ENCODE measurements at places on chromosomes 4 and X.
A peak's percentile ranks its signal among the peaks of the same experiment; 100 is the strongest.

- DNase-seq, result no peak
Measured at GRCh38 chr4:2652415-2653160, 103.5 kb downstream of the TNIP2 start.

DNA sequence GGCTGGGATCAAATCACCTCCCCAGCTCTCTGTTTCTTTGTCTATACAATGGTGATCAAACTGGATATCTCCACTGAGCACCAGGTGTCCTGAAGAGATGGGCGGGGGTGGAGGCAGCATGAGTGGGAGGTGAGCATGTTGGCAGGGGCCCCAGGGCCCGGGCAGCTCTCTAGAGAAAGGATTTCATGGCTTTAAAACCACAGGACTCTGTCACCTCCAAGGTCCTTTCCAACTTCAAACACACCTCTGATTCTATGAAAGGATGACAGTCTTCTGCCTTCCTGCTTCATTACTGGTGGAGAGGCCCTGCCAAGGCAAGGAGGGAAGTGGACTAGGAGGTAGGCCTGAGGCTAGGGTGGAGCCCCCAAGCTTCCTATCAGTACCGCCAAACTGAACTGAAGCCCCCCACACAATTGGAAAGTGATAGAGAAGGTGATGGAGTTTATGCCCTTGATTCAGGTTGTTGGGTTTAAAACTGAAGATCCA is 38.6 kb downstream of the TRIM2 start:
- DNase-seq, result no peak

DNA sequence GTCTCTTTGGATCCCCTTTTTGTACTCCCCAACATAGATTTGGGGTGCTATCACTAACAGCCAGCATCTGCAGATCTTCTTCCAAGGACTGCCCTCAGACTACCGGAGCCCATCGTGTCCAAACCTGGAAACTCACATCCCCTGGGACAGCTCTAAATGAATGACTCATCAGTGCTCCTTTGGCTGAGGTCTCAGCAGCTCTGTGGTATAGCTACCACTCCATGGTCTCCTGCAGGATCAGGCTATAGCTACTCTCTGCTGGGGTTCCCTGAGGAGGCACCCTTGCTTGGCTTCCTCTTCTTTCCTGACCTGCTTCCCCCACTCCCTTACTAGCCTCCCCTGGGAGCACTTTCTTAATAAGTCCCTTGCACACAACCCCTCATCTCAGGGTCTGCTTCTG is 97.5 kb upstream of the PRPS2 start:
- no peak for DNase-seq

GRCh38 chrX:48045410-48046311 is 25.8 kb downstream of the ZNF630 start:
- DNase-seq, result peak; percentile 84

DNA sequence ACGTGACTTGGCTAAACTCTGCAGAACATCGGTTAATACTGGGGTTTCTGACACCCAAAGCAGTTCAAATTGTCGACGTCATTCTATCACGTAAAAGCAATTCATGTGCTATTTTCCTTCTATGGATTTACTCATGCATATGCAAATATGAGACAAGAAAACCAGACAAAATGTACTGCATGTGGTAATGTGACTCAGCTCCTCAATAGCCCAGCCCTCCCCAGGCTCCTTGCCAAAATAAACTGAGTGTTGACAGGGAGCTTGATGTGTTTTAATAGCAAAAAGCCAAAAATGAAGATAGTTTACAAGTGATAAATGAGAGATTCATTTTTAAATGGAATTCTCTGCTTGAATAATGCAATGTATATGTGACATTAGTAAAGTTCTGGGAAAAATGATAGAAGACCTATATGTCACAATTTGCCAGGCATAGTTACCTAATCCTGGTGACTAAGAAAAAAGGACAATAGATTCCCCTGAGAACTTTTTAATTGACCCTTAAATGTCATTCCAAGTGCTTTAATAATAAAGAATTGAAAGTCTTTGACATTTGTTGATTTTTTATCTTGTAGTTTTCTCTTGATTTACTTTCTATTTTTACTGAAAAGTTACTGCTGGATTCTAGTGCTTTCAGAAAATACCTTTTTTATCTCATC is 1700.6 kb upstream of the TENM3 start:
- DNase-seq, result peak; percentile 97

GRCh38 chrX:24184018-24184417 is 34.5 kb downstream of the ZFX start:
- no peak for DNase-seq

DNA sequence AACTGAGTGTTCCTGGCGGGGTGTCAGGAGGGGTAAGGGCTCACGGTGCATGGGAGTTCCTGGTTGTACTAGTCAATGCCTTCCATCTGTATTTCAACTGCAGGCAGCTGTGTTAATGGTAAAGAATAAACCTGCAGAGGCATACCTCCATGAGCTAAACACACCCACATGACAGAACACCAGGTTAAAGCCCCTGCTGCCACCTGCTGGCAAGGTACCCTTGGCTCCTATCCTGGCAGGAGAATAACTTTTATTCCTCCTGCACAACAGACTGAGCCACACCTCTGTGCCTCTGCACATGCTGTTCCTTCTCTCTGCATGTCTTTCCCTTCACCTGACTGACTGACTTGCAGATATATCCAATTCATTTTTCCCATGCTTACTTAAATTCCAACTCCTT is 11.1 kb downstream of the ITIH6 start:
- no peak for DNase-seq

GRCh38 chr4:8731364-8731763 is 138.8 kb downstream of the CPZ start:
- DNase-seq, result no peak

GRCh38 chrX:112874175-112874574 is 33.5 kb upstream of the AMOT start:
- DNase-seq, result peak; percentile 15

DNA sequence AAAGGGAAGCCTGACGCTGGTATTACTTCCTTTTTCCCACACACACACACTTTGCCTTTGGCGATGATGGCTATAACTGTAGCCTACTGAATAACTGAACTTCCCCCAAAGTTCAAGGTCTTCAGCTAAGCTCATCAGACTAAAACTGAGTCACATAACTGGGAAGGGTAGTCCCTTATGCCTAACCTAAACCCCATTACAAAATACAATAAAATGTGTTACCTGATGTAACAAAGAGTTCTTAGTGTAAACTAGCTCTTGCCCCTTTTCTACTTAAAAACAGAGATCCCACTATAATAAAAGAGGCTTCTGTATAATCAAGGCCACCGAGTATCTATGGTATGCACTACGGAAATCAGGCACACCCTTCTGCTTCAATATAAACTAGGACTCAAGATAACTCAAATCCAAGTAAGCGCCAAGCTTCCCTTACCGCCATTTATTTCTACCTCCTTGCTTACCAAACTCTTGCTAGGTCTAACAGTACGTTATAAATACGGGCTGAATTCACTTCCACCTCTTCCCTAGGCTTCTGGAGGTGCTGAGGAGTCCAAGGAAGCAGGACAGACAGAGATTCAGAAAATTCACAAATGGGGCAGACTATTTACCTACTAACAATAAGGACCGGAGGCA is 2.4 kb downstream of the OTUD4 start:
- peak; percentile 47 for DNase-seq

- DNase-seq, result peak; percentile 89
Measured at GRCh38 chr4:174669270-174669669, 147.0 kb upstream of the HPGD start.

- peak; percentile 25 for DNase-seq
Measured at GRCh38 chrX:31420711-31421151, 348.9 kb upstream of the FTHL17 start.

DNA sequence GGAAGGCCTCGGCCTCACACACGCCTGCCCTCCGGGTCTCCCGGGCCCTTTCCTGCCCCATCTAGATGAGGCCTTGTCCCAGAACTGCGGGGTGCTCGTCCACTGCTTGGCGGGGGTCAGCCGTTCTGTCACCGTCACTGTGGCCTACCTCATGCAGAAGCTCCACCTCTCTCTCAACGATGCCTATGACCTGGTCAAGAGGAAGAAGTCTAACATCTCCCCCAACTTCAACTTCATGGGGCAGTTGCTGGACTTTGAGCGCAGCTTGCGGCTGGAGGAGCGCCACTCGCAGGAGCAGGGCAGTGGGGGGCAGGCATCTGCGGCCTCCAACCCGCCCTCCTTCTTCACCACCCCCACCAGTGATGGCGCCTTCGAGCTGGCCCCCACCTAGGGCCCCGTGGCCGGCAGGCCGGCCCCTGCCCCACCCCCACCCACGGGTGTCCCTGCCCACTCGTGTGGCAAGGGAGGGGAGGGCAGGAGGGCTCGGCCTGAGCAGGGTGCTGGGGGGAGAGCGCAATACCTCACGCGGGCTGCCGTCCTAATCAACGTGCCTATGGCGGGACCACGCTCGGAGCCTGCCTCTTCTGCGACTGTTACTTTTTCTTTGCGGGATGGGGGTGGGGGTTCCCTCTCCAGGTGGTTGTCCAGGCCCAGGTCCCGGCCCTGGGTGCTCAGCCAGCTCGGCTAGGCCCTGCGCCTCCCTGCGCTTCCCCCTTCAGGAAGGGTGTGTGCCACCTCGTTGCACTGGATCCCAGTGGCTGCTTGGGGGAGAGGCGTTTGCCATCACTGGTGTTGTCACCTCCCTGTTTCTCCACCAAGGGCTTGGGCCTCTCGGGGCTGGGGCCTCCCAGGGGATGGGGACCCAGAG is 3.1 kb downstream of the DUSP9 start:
- DNase-seq, result no peak

DNA sequence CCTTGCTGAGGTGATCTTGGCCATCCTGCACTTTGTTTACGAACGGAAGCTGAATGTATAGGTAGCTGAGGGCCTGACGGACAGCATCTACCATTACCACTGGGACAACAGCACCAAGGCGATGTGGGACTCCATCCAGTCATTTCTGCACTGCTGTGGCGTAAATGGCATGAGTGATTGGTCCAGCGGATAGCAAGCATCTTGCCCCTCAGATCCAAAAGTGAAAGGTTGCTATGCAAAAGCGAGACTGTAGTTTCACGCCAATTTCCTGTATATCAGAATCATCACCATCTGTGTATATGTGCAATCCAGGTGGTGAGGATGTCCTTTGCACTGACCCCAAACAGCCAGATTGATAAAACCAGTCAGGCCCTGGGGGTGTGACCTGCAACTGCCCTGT is 4.2 kb upstream of the PYURF start:
- DNase-seq, result no peak

GRCh38 chrX:1476682-1477081 is 24.0 kb upstream of the ASMTL start:
- no peak for DNase-seq

- no peak for DNase-seq
Measured at GRCh38 chr4:152427981-152428380, 107.9 kb downstream of the FBXW7 start.

DNA sequence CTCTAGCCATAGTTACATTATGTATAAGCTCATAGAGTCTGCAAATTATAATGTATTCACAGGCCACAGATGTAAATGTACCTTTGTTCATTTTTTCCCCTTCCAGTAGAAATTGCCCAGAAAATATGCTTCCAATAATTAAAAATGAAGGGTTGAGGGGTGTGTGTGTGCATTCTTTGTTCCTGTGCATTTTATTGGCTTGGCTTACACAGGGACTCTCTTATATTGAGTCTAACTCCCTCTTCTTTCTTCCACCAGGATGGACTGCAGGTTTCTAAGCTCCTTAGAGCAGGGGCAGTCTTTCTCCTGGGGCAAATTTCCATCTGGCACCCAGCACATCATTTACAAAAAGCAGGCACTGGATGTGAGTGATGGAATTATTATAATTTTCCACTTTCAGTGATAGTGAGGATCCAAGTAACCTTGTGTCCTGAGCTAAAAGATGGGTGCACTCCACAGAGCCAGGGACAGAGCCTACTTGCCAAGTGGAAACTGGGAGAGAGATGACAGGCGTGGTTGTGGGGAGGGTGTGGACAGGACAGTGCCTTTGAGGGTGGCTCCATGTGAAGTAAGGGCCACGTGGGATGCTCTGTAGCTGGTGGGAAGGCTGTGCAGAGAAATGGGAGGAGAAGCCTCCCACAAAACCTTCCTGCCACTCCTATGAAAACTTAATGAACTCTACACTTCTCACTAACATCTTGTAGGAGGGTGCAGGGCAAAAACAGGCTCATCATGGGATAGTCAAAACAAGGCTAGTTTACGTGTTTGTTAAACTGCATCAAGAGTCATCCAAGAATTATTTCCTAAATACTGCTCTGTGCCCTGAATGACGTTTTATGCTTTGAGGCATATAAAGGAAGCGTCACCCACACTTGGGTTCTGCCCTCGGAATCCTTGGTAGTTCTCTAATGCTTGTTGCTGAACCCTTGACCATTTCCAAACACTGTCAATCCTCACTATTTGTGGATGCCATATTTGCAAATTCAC is 16.0 kb downstream of the IGFBP7 start:
- DNase-seq, result no peak

- peak; percentile 75 for DNase-seq
Measured at GRCh38 chr4:176791591-176792325, 964 bp downstream of the VEGFC start.

DNA sequence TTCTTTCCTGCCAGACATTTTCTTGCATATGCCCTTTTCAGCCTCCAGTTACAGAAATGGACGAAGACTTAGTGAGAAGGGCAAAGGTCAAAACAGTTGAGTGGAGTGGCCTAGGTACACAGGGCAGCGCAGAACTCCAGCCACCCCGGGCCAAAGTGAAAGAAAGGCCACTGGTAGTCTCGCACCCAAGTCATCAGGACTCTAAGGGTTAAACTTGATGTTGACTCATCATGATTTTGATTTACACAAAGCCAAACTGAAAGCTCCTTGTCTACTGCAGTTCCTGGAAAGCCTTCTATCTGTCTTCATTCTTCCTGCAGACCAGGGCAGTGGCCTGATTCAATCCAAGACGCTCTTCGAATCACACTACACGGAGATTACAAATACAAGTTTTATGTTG is 2.6 kb upstream of the IL13RA1 start:
- peak; percentile 42 for DNase-seq

GRCh38 chr4:85039526-85039925 is 73.0 kb upstream of the WDFY3 start:
- peak; percentile 47 for DNase-seq

DNA sequence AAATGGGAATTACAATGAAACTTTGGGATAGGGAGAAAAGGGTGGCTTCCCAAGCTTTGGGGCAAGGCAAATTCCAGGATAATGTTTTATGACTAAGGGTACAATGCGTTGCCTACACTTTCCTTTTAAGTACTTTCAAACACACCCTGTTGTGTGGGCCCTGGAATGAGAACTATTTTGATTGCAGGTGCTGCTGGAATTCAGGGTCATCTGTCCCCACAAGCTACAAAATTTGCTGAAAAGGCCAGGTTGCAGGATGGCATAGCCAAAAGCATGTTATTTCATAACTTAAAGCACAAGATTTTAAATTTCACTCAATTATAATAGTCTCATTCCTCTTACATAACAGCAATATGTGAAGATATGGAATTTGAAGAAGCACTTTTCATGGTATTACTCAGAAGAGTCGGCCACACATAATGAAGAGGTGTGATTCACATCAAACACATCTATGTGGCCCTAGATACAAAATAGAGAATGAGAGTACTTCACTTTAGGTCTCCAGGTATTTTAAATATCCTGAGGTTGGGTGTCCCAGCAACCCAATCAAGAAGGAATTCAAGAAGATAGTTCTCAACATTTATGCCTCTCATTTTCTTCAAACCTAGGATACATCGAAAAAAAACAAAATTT is 89.3 kb downstream of the APBB2 start:
- peak; percentile 82 for DNase-seq

GRCh38 chrX:115900425-115900824 is 270.1 kb upstream of the AGTR2 start:
- DNase-seq, result no peak

Data from fibroblast of lung (primary cell).